ENCODE measurements at places on chromosomes 6 and 20. TPM values are rescaled to one million over a fixed set of nuclear protein-coding genes. Genes with fewer than 3 reads are reported as not detected.
A peak's percentile ranks its signal among the peaks of the same experiment; 100 is the strongest.

DNA sequence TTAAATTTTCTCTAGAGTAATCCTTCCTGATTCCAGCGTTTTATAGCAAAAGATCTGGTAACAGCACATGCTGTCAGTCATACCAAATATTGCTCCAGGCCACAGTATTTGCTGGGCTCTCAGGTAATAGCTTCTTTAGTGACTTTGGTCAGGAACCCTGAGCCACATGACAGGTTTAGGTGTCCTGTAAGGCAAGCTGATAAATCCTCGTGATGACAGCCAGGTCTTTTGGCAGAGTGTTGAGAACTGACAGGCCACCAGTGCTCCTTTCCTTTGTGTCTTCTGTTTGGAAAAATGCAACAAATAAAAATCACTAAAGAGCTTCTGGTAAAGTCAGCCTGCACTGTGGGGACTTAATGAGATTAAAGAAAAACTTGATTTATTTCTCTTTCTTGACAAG is 34.6 kb downstream of the PRDM13 start:
- DNase-seq: no peak
- H3K27me3 ChIP-seq: no peaks in the 10 kb centered on the region
- no peak overlapping the region for H3K27ac ChIP-seq
- H3K4me3 ChIP-seq: no peak overlapping the region
- H3K4me1 ChIP-seq: no peaks in the 10 kb centered on the region
- H3K36me3 ChIP-seq: no peaks in the 10 kb centered on the region

- no peaks in the 10 kb centered on the region for H3K36me3 ChIP-seq
- H3K4me1 ChIP-seq: no peaks in the 10 kb centered on the region
- no peak overlapping the region for H3K27ac ChIP-seq
- H3K4me3 ChIP-seq: no peak overlapping the region
- H3K27me3 ChIP-seq: no peaks in the 10 kb centered on the region
Observed at GRCh38 chr6:11294228-11294627, 61.8 kb upstream of the NEDD9 start.

BTNL2 gene
- not detected for total RNA-seq

DNA sequence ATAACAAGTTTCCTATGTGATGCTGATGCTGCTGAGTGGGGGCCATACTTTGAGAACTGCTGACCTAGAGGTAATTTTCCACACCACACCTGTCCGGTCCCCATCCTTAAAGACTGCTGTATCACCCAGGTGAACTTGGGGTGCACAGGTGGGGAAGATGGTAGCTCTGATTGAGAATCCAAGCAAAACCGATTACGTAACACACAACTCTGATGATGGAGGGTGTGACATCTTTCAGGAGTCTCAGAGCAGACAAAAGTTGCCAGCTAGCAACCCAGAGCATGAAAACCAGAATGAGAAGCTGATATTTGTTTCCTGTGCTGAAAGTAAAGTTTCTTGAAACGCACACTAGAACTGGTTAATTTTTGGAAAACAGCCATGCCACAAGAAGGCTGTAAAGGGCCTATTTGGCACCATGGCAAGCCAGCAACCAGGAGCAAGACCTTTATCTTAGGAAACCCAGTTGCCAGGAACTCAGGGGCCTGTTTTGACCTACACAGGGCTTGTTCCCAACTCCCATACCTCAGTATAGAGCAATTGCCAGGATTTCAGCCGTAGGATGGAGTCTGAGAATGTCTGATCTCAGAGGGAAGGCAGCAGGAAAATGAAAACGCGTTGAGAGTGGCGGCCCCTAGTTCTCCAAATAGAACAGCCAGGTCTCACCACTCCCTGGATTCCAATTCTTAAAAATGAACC is 21.6 kb upstream of the TBC1D7 start:
- peak overlapping the region; percentile 15 for H3K27ac ChIP-seq
- no peak for DNase-seq
- H3K4me1 ChIP-seq: no peaks in the 10 kb centered on the region
- H3K36me3 ChIP-seq: no peaks in the 10 kb centered on the region

DNA sequence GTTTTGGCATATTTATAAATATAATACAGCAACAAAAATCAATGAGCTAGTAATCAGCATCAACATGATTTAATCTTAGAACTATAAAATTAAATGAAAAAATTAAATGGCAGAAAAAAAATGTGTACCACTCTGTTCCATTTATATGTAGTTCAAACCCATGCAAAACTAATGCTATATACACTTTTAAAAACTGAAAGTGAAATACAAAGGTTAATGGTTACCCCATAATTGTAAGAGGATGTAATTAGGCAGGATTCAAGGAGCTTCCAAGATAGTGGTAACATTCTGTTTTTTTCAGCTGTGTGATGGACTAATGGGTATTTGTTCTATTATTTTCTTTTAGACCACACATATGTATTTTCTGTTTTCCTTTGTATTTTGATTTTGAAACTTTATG is 492.1 kb downstream of the UTRN start:
- H3K4me3 ChIP-seq: no peak overlapping the region
- H3K36me3 ChIP-seq: peaks cover 14% of the 10 kb centered on the region
- H3K27me3 ChIP-seq: no peaks in the 10 kb centered on the region
- H3K27ac ChIP-seq: no peak overlapping the region
- no peak for DNase-seq

- H3K36me3 ChIP-seq: no peaks in the 10 kb centered on the region
- no peak overlapping the region for H3K4me3 ChIP-seq
- no peaks in the 10 kb centered on the region for H3K27me3 ChIP-seq
- H3K27ac ChIP-seq: peak overlapping the region; percentile 53
Observed at GRCh38 chr6:36358226-36358915, 21.7 kb upstream of the BNIP5 start.

DNA sequence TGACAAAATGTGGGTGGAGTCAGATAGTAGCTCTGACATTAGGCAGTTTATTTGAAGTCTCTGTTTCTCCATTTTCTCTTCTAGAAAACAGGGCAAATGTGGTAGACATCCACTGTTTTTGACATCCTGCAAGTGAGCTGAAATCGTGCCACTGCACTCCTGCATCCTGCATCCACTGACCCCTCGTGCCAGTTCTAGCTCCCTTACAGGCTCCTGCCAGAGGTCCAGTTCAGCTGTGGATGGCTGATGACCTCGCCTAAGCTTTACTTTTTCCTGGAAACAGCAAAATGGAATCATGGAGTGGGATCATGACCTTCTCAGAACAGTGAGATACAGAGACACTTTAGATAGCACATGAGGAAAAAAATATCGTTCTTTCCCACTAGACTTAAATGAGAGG is 58.5 kb downstream of the TULP4 start:
- H3K27me3 ChIP-seq: no peaks in the 10 kb centered on the region
- no peaks in the 10 kb centered on the region for H3K36me3 ChIP-seq
- H3K4me3 ChIP-seq: no peak overlapping the region
- H3K27ac ChIP-seq: no peak overlapping the region
- DNase-seq: no peak

CDKAL1 gene
- total RNA-seq: 10.5 TPM
